Nephron progenitor cell (in vitro differentiated cells): ENCODE measurements at places on chromosomes 6 and 20.

DNA sequence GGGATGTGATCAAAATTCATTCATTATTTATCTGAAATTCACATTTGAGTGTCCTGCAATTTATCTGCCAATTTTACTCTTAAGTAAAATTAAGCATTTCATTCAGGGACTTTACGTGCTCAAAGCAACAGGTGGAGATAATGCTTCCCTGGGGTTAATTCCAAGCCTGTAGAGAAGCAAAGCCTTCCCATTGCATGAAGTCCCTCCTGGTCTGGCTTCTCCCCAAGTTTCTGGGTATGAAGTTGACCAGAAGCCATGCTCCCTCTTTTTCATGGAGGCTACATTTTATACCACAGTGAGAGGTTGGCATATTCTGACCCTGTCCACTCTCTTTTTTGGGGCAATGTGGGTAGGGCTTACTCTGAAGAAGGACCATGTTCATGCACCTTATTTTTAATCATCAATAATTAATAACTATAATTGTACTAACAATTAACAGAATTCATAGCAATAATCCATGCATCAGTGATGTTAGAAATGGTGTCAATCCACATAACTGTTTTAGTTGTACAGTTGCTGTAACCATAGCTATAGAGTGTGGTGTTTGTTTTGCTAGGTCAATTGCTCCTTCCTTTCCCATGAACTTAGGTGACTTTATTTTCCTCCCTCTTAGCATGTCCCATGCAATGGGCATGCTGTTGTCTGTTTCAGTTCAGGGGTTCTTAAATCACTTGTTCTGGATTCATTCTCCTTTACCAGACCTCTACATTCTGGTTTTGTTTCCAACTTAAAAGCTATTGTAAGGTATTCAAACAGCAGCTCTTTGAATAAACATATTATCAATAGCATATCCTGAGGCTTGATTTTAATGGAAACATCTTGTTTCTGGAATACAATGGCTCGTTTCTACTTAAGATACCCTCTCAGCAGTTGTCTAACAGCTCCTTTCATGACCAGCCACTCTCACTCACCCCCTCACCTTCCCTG is 1.5 kb downstream of the LAMA4 start:
- H3K4me3 ChIP-seq: peak overlapping the region; percentile 89
- H3K27me3 ChIP-seq: peaks cover 58% of the 10 kb centered on the region
- peaks cover 18% of the 10 kb centered on the region for H3K36me3 ChIP-seq
- no peak for DNase-seq
- H3K27ac ChIP-seq: no peak overlapping the region

DNA sequence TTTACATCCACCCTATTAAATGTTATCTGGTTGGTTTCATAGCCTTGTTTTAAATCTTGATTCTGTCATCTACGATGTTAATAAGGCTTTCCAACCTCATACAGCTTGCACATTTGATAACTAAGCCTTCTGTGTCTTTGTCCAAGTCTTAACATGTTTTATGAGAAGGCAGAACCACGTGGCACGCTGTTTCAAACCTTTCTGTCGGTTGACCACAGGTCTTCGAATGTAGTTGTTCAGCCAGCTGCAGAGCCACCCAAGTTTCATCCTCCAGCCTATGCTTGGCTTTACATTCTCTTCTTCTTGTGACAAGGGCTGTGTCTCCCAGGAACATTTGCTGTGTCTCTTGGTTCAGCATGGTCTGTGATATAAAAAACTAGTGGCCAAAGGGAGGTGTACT is 15.7 kb upstream of the SGK2 start:
- H3K4me3 ChIP-seq: no peak overlapping the region
- DNase-seq: no peak
- H3K27ac ChIP-seq: no peak overlapping the region
- H3K4me1 ChIP-seq: peaks cover 7% of the 10 kb centered on the region
- H3K27me3 ChIP-seq: peaks cover 10% of the 10 kb centered on the region

GRCh38 chr20:18009116-18009515 is 40.3 kb downstream of the MGME1 start:
- H3K27me3 ChIP-seq: peaks cover 9% of the 10 kb centered on the region
- peak overlapping the region; percentile 59 for H3K27ac ChIP-seq
- peaks cover 9% of the 10 kb centered on the region for H3K36me3 ChIP-seq
- no peak overlapping the region for H3K4me3 ChIP-seq
- no peak for DNase-seq
- H3K4me1 ChIP-seq: peaks cover 46% of the 10 kb centered on the region

GRCh38 chr6:14172562-14172961 is 55.0 kb downstream of the CD83 start:
- H3K4me1 ChIP-seq: peaks cover 27% of the 10 kb centered on the region
- H3K27ac ChIP-seq: no peak overlapping the region
- H3K4me3 ChIP-seq: no peak overlapping the region
- H3K27me3 ChIP-seq: peaks cover 4% of the 10 kb centered on the region

- H3K36me3 ChIP-seq: no peaks in the 10 kb centered on the region
- H3K27ac ChIP-seq: no peak overlapping the region
- no peaks in the 10 kb centered on the region for H3K27me3 ChIP-seq
- no peak overlapping the region for H3K4me3 ChIP-seq
Measured at GRCh38 chr6:141877275-141877983, 255.3 kb upstream of the GJE1 start.

DNA sequence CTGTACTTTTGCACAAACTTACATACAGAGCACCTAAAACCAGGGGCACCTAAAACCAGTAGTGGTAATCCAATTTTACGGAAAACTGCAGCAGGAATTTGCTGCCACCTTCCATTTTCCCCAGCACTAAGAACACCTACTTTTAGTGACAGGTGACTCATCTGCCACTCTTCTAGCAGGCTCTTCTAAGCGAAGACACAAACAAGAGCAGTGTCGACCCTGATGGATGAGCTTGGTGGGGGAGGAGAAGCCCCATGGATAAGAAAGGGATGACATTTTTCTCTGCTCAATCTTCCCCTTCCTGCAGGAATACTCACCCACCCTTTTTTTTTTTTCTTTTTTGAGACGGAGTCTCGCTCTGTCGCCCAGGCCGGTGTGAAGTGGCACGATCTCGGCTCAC is 116.9 kb downstream of the GMPR start:
- H3K27ac ChIP-seq: no peak overlapping the region
- no peak for DNase-seq
- H3K27me3 ChIP-seq: peaks cover 3% of the 10 kb centered on the region
- H3K4me1 ChIP-seq: peaks cover 28% of the 10 kb centered on the region
